Frontal cortex (tissue), 4 donors: ENCODE measurements at places on chromosomes 11 and 22.

GRCh38 chr22:19085233-19085718 lies 36.9 kb downstream of the DGCR2 start:
- peak; percentile 58 for DNase-seq

DNA sequence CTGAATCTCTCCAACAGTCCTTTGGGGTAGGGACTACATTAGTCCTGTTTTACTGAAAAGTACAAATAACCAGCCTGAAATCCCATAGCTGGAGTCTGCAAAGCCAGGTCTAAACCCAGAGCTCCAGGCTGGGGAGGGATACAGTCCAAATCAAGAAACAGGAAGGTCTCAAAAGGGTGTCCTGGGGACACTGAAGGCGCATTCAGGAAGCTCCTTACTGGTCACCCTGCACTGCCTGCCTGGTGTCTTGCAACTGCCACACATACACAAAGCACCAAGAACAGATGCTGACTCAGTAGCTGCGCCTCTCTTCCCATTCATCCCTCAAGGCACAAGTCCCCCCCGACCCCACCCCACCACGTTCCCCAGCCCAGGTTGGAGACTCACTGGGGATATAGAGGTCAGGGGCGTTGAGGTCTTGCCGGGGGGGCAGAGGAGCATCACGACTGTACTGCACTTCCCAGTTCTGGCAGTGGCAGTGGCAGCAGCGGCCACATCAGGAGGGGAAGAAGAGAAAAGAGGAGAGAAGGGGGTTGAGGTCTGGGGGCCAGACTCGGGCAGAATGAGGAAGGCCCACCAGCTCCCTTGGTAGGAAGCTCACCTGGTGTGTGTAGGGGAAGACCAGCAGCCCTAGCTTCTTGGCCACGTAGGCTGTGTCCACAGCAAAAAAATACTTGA lies 1.6 kb downstream of the YIF1A start:
- no peak for DNase-seq

DNA sequence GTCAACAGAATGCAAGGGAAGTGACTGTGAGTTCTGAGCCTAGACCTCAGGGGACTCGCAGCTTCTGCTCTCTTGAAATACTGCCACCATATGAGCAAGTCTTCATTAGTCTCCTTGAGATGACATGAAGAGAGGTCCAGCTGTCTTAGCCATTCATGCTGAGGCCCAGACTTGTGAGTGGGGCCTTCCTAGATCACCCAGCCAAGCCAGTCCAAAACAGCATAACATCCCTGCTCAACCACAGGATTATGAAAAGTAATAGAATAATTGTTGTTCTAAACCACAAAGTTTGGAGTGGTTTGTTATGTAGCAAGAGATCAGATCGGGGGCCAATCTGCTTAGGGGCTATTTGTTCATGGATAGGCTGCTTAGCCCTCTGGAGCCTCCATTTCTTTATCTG lies 54.9 kb upstream of the HTATIP2 start:
- no peak for DNase-seq

DNA sequence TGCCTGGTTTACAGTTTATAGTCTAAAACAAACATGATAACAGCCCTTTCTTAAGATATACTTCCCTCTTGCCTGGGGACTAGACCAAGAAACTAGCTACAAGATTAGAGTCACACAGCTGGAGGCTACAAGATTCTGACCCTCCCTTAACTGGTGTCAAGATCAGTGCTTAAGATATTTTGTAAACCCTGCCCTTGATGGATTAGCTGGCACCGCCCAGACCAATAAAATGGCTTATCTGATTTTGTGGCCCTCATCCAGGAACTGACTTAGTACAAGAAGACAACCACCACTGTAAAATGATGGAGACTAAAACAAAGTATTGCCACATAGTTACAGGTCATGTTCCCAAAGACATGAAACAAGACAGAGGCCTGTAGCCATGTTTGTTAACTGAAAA lies 53.4 kb downstream of the FAM181B start:
- no peak for DNase-seq

DNA sequence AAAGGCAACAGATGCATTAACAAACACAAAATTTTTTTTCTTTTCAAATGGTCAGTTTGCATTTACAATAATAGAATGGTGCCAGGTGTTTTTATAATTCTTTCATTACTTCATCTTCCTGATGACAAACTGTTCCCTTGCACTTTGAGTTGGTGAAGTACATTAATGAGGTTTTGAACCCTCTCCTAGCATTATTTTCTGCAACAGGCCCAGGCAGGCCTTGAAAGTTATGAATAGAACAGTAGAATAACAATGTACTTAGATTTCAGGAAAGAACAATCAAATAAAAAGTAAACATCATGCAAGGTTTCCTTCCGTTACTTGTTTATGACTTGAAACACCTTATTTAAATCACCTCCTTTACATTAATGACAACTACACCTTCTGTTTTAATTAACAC lies 9.6 kb downstream of the BTG4 start:
- DNase-seq, result no peak

DNA sequence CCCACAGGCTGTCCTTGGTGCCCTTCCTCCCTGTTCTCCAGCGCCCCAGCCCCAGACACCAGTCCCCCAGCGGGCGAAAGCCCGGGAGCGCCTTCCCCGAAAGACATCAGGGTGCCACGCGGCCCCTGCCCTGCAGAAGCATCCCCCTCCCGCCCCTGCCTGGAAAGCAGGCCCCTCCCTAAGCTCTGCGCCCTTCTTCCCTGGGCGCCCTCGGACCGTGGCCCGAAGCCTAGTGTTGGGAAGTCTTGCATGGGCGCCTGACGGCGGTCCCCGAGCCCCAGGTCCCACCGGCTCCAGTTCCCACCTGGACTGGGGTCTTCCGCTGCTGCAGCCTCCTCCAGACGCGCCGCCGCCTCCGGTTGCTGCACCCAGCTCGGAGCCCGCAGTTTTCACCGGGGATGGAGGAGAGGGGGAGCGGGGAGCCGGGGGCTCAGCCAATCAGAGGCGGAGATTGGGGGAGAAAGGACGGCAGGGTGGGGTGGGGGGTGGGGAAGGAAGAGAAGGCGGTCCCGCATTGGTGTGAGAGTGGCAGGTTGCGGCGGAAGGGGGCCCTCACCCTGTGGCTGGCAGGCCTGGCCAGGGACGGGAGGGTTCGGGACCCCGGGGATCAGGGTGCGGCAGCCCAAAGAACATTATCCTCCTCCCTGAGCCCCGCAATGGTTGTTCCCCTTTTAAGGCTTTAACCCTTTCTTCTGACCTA lies at the start of gene THY1:
TSS of gene THY1 (minus strand) at position 364 of the 700 bp plus-strand sequence. CDS start 2,267 bp downstream, outside the sequence.
- DNase-seq, result peak; percentile 58

- DNase-seq, result no peak
Observed at GRCh38 chr11:34481307-34481706, 32.3 kb downstream of the ELF5 start.

- no peak for DNase-seq
Observed at GRCh38 chr11:95121698-95122097, 32.1 kb downstream of the ENDOD1 start.

DNA sequence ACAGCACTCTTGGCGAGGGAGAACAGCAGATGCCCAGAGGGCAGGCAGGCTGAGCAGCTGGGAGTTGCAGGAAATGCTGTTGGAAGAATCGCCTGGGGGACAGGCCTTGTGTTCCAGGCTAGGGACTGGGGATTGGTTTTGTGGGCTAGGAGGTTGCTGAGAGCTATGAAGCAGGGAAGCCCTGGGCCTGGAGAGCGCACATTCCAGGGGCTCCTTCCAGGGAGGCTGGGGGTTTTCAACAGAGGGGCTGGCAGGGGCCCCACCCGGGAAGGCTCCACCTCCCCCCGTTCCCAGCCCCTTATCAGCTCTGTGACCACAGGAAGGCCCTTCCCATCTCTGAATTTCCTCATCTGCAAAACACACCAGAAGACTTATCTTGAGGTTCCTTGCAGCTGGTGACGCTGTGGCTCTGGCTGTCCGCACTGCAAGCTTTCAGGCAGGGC lies 21.7 kb downstream of the WNT11 start:
- DNase-seq, result no peak

GRCh38 chr11:34238966-34239365 lies 118.8 kb downstream of the ABTB2 start:
- no peak for DNase-seq

DNA sequence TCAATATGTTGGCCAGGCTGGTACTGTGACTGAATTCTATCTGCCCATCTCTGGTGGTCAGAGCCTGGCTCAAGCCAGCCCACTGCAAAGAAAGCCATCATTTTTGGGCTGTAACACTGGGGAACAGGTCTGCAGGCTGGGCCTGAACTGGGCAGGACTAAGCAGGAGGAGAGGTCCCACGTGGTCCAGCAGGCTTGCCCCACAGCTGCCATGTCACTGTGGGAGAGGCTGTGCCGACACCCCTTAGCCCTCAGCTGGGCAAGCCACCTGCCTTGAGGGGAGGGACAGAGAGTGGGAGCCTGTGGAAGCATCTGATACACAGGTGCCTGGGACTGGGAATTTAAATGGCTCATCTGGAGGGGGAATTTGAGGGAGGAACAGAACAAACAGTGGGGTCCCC lies 66.7 kb upstream of the CLTCL1 start:
- DNase-seq, result no peak
